ENCODE measurements at places on chromosomes 1 and 21.

- no peak for ATAC-seq
These were observed 25.3 kb upstream of the TRAPPC10 start for GRCh38 chr21:43986544-43987451.

- no peak for ATAC-seq
These were observed 32.3 kb upstream of the ID3 start for GRCh38 chr1:23591460-23592208.

DNA sequence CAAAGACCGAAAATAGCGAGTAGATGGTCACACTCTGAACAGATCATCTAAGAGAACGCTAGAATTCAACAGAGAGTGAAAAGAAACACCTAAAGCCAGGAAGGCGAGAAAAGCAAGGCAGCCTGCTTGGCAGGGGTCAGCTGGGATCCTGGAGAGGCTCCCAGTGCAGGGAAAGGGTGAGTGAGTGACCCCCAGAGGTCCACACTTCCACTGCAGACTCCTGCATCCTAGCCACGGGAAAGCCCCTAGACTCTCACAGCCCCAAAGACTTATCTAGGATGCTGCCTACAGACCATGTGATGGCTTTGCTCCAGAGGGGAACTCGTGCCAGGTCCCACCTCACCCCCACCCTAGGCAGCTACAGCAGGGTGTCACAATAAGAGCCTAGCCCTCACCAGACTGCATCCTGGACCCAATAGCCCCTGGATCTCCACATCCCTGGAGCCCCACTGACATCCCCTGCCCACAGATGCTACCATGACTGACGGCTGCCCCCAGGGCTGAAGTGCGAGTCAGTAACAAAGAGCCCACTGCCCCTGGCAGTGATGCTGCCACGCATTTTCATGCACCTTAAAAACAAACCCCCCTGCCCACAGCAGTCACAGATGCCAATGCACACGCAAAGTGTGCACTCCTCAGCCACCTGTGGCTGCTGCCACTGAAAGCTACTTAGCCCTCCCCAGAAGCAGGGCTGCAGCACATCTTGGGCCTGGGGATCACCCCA, 62.2 kb downstream of the PSMG1 start:
- ATAC-seq: no peak

GRCh38 chr1:113782406-113782805, 23.1 kb upstream of the PHTF1 start:
- peak; percentile 57 for ATAC-seq

DNA sequence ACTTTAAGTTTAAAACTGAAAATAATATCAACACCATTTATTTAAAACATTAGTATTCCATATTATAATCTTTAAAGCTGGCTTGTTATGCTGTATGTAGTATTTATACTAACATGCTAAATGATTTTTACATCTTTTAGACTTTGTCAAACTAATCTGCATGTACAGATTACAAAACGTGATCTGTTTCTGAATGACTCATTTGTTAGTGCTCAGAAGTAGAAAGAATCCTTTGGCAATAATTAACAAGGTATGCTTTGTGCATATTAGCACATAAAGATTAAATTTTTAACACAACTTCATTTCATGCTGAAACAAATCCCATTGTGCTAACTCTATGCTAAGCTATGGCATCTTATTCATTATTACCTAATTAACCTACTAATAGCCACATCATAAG, 242.4 kb downstream of the BARHL2 start:
- ATAC-seq: no peak

GRCh38 chr1:71689635-71690034, 592.7 kb downstream of the NEGR1 start:
- no peak for ATAC-seq

Data from SK-N-SH treated with all-trans-retinoic acid at 6 μM for 48 hours (cell line).